ENCODE measurements at places on chromosomes 6 and 20.

- DNase-seq = no peak
Measured at GRCh38 chr20:59064214-59064722, 21.7 kb upstream of the PRELID3B start.

GRCh38 chr6:141212296-141212695 is 920.4 kb upstream of the GJE1 start:
- no peak for DNase-seq

- no peak for DNase-seq
Measured at GRCh38 chr6:25927756-25928216, 2.7 kb downstream of the SLC17A2 start.

DNA sequence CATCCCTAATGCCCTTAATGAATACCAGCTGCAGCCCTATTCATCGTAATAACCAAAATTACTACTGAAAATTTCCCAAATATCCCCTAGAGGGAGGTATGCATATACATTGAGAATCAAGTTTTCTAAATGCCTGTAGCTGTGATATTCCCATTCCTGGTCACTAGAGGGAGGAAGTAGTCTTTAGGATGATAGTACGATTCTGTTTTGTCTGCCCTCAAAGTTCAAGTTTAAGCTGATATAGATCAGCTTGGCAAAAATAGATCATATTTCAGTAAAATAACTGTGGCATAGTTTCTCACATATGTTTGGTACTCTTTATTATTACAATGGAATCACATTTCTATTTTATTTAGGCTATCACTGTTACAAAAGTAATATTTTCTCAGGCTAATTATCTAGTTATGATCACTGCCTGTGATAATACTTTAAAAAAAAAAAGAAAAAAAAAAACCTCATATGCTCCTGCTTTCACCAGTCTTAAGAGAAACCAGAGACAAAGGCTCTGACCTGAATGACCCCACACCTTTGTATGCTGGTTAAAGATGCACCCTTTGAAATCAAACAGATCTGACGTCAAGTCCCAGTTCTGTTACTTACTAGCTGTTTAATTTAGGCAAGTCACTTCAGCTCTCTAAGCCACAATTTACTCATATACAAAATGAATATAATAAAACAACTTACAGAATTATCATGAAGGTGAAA is 11.0 kb downstream of the TSPYL1 start:
- DNase-seq = peak; percentile 61

GRCh38 chr6:158926414-158926813 is 73.6 kb downstream of the RSPH3 start:
- no peak for DNase-seq

GRCh38 chr6:151004383-151005024 is 139.0 kb downstream of the MTHFD1L start:
- no peak for DNase-seq

- no peak for DNase-seq
Measured at GRCh38 chr6:111832833-111833418, 40.3 kb downstream of the FYN start.

- DNase-seq = no peak
Measured at GRCh38 chr6:129252377-129253071, 369.6 kb downstream of the LAMA2 start.

GRCh38 chr6:41801380-41801779 is 13.9 kb downstream of the TOMM6 start:
- no peak for DNase-seq

GRCh38 chr6:142395768-142396231 is 94.0 kb downstream of the ADGRG6 start:
- DNase-seq = no peak

- DNase-seq = no peak
Measured at GRCh38 chr6:105836379-105836778, 249.8 kb upstream of the PRDM1 start.

- no peak for DNase-seq
Measured at GRCh38 chr6:168047841-168048723, 30.9 kb downstream of the FRMD1 start.

DNA sequence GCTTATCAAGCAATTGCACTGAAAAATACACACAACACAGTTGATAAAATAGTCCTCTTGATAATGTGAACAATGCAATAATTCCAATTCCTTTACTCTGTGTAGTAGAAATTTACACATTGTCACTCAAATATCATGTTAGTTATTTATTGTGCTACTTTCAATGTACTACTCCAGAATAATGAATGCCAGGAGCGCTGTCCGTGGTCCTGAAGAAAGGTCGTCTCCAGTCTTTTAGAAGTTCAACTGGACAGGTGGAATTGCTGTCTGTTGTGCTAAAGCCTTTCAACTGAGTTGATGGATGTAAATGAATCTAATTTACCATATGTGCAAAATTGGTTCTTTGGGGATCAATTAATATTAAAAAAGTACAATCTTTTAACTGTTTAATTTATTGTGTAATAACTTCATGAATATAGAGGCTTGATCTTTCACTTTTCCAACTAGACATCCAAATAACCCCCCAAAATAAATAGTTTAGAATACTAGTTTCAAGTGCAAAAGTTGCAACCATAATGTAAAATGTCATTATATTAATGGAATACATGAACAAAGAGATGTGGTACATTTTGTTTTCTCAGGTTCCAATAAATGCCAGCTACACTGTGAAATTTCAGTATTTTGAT is 3.2 kb downstream of the GRIK2 start:
- peak; percentile 29 for DNase-seq

DNA sequence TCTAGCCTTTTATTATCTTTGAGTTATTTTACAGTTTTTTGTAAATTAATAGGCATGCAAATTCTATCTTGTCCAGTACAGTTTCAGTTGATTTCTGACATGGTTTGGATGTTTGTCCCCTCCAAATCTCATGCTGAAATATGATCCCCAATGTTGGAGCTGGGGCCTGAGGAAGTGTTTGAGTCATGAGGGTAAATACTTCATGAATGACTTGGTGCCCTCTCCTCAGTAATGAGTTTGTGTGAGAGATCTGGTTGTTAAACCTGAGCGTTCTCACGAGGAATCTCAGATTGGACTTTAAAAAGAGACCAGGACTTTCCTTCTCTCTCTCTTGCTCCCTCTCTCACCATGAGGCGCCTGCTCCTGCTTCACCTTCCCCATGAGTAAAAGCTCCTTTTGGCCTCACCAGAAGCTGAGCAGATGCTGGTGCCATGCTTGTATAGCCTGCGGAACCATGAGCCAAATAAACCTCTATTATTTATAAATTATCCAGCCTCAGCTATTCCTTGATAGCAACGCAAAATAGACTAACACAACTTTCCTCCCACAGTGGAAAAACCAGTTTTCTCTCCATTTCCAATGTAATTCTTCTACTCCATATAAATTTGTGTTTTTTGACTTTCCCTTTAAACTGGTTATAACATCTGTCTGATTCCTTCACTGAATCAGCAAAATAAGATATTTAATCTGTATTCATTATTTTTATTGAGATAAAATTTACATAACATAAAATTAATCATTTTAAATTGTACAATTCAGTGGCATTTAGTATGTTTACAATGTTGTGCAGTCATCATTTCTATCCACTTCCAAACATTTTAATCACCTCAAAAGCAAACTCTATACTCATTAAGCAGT is 78.7 kb upstream of the PRSS16 start:
- DNase-seq = no peak

- no peak for DNase-seq
Measured at GRCh38 chr20:25024171-25024570, 31.6 kb upstream of the APMAP start.

GRCh38 chr6:62740596-62740995 is 454.6 kb upstream of the KHDRBS2 start:
- no peak for DNase-seq

GRCh38 chr6:5096482-5096881 is 11.3 kb downstream of the PPP1R3G start:
- DNase-seq = no peak

Data from K562 (cell line).